ENCODE measurements at places on chromosomes 7 and 10.

- DNase-seq = no peak
These were observed 1044.9 kb downstream of the TYW1 start for GRCh38 chr7:68041554-68041953.

- DNase-seq = no peak
These were observed 38.5 kb downstream of the CRTAC1 start for GRCh38 chr10:97991871-97992270.

- DNase-seq = no peak
These were observed 344.5 kb downstream of the RPS24 start for GRCh38 chr10:78378192-78378591.

GRCh38 chr10:516764-517163 is 172.7 kb downstream of the DIP2C start:
- no peak for DNase-seq

- no peak for DNase-seq
These were observed 325.8 kb upstream of the MGMT start for GRCh38 chr10:129140921-129141885.

GRCh38 chr10:12484002-12484918 is 134.9 kb downstream of the CAMK1D start:
- DNase-seq = no peak

DNA sequence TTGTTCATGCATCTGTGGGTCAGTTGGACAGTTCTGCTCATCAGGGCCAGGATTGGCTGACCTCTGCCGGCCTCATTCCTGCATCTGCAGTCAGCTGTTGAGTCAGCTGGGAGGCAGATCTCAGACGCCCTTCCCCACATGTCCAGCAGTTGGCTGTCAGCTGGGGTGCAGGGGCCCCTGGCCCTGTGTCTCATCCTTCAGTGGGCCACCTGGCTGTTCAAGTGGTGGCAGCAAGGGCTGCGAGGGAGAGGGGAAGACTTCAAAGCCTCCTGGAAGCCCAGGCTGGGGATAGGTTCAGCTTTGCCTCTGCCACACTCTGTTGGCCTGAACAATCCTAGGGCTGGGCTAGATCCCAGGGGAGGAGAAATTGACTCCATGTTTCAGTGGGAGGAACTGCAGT is 33.2 kb downstream of the TACR2 start:
- DNase-seq = no peak

DNA sequence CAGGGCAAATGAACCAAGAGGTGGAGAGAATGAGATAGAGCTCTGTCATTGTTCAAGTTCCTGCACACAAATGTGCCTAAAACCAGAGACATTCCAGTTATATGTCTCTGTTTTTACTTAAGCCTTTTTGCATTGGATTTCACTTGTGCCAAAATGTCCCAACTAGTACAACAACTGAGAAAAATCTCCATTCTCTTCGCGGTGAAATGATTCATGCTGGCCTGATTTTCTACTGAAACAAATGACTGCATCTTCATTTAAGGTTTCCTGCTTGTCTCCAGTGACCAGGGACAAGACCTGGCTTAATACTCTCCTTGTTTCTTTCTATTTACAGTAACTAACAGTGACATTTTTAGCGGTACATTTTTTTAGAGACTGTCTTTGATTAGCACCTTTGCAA is 714.9 kb downstream of the KCNMA1 start:
- no peak for DNase-seq
